NCI-H1436 (cell line): ENCODE measurements at places on chromosomes 2 and 18.
A peak's percentile ranks its signal among the peaks of the same experiment; 100 is the strongest.

DNA sequence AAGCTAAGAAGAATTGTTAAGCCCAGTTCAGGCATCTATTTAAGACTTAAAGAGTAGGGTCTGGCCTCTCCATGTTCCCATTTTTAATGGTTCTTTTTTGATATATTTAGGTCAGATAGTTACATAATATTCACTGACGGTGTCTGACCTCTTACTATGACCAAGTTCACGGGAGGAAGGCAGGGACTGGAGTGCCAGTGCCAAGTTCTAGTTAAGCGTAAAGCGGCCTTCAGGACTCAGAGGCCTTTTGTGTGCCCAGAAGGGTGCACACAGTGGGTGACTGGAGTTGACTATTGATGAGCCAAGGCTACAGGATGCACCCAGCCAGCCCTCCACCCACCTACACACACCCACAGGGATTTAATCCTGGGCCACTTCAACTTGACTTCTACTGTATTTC is 290.9 kb downstream of the PIEZO2 start:
- DNase-seq = no peak

- DNase-seq = no peak
Observed at GRCh38 chr2:94956797-94957391, 68.6 kb upstream of the MAL start.

- DNase-seq = no peak
Observed at GRCh38 chr2:100756704-100757103, 63.2 kb upstream of the NPAS2 start.

DNA sequence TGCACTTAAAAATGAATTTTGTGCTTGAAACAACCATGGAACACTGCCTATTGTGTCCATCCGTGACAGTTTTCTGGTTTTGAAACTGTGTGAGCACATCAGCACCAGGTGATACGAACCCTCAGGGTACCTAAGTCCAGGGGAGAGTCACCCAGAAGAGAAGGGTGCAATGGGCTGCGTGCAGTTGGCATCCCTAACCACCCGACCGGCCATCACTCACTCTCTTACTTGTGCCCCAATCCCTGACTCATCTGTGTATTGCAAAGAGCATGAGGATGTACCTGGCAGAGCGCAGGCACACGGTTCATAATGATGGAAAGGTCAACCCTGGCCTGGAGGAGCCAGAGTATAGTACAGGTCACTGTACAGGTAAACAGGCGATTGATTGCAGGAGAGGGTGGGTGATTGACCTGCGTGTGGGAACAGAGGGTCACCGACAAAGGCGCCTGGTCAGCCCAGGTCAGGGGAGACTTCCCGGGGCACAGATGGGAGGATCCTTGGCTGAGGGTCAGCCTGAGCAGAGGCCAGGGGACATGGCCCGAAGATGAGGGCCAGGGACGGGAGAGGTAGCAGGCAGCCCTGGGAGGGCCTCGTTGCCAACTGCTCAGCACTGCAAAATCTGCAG is 160.3 kb downstream of the SEPTIN10 start:
- no peak for DNase-seq

DNA sequence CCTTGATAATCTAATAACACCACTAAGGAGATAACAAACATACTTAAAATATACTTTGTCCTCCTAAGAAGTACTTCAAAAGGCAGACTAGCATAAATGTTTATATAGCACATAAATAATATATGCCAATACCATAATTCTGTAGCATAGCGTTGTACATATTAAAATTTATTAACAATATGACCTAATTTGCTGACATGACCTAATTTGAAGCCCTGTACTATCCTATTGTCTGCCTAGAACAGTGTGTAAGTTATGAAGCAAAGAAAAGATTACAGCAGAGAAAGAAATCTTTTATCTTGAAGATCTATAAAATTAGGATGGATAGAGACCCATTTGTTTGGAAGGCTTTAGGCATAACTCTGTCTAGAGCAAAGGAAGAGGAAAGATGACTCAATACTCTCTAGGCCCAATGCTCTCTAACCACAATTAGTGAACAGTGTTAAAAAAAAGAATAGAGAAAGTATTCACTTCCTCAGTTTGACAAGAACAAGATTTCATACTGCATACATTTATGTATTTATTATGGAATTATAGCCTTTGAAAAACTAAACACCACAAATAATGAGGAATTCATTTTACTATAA is 231.3 kb downstream of the ZRANB3 start:
- no peak for DNase-seq

DNA sequence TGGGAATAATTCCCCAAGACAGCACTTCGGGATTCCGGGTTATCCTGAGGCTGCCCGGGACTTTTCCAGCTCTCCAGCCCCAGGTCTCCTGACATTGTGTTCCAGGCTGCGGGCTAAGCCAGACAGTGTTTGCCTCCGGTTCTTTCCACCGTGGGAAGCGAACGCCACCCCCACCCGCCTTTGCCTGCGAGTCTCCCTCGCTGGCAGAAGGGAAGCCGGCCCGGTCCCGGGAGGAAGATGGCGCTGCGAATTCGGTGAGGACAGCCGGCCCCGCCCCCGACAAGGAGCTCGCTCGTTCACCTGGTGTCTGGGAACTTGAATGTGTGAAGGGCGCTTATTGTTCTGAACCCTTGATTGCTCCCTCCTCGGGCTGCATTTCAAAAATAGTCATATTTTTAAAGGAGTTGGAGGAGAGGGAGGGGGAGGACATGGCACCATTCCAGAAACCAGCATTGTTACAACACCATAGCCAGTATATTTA is 2.9 kb downstream of the LRATD1 start:
- no peak for DNase-seq

DNA sequence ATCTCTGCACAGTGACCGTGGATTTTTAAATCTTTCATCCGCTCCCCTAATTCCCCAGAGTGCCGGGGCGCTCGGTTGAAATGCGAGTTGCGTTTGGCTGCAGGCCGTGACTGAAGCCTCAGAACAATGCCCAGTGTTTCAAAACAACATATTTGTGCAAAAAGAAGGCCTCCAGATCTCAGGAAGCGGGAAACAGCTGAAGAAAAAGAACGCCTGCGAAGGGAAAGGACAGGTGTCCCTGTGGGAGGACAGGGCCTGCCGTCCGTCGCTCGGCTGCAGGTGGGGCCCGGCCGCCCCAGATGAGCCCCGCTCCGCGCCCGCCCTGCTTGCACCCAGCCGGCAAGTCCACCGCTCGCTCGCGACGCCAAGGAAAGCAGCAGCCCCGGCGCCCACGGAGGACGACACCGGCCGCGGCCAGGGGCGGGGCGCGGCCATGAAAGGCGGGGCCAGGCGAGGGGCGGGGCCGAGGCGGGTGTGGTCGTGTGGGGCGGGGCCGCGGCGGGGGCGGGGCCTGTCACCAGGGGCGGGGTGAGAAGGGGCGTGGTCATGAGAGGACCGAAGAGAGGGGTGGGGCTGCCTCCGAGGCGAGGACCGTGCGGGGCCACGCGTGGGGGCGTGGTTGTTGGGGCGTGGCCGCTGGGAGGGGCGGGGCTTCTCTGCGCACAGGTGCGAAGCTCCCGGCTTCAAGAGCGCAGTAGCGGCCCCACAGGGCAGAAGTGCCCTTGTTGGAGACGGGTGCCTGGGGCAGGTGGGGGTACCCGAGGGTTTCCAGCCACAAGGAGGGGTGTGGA is 17.6 kb upstream of the BOK start:
- DNase-seq = peak; percentile 42

GRCh38 chr2:68686178-68686577 is 42.8 kb downstream of the PROKR1 start:
- DNase-seq = no peak

DNA sequence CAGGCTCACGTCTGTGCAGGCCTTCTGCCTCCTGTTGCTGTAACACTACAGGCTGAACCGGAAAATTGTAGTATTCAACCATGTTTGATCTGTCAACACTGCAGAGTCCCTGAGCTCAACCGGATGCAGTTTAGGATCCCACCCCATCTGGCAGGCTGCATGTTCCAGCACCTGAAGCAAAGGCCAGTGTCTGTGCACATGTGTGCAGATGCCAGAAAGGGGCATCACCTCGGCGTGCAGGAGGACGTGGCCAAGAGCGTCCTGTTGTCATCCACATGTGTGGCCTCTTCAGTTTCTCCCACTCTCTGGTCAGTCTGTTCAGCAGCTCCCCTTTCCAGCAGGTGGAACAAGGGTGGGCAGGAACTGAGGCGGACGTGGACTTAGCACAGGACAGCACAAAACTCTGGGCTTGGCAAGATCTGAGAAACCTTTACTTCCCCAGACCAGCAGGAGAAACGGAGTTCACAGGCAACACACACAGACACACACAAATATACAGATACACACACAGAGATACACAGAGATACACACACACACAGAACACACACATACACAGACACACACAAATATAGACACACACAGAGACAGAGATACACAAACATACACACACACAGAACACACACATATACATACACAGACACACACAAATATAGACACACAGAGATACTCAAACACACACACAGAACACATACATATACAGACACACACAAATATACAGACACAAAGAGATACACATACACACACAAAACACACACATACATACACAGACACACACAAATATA is 111.3 kb downstream of the NDUFA10 start:
- no peak for DNase-seq

- DNase-seq = no peak
Observed at GRCh38 chr2:45329045-45329677, 281.9 kb downstream of the SRBD1 start.

GRCh38 chr2:125073440-125073839 is 1048.4 kb downstream of the CNTNAP5 start:
- no peak for DNase-seq

DNA sequence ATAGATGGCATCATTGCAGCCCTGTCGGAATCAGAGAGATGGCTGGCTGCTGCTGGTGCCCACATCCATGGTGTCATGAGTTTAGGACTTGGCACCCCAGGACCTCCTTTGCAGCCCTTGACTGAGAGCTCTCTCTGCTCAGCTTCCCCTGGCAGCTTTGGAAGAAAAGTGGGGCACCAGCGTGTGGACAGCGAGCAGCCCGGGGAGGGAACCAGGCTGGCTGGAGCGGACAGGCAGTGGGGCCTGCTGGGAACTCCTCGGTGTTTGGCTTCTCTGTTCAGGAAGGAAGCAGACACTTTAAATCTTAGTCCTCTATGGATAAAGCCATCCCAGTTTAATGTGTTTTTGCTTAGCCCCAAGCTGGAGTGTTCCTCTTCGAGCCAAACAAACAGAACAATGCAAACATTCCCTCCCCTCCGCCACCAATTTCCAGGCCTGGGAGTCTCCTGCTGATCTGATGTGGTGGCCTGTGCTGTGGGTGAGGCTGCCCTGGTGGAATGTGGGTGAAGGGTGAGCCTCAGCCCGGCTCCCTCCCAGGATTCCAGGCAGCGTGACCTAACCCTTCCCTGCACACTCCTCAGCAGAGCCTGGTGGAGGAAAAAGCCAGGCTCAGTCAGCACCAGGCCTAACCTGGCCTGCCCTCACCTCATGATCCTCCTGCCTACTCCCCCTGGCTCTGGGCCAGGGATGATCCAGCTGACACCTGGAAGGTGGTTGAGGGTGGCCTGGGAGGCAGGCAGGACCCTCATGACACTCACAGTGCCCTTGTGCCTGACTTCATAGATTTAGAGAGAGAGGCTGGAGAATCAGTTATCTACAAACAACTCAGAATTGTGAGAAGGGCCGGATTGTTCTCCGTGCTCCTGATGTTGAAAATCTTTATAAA is 21.6 kb upstream of the ITGB6 start:
- DNase-seq = no peak

DNA sequence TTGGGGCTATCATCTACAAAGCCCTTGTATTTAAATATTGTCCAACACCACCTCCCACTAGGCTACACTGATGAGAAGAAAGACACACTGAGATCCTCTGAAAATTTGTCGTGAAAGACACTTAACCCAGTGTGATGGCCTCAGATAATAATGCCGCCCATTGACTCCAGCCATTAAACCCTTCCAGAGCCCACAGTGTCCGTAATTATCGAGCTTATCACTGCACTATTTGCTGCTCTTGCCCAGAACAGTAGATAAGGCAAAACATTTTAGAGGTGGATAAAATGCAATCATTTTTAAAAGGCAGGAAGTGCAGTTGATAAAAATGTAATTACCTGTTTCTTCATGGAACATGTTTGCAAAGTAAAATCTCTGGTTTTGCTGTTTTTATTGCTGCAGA is 121.3 kb upstream of the DDX18 start:
- no peak for DNase-seq

- no peak for DNase-seq
Observed at GRCh38 chr2:63054841-63055225, 4.2 kb downstream of the OTX1 start.
